Activated CD4-positive, alpha-beta T cell treated with anti-CD3 and anti-CD28 coated beads, Interleukin-2, amount 50 U/mL, for 48 hours (primary cell): ENCODE measurements at places on chromosomes 7 and 10.

- no peak for DNase-seq
Observed at GRCh38 chr7:107953924-107954303, 49.0 kb downstream of the LAMB1 start.

DNA sequence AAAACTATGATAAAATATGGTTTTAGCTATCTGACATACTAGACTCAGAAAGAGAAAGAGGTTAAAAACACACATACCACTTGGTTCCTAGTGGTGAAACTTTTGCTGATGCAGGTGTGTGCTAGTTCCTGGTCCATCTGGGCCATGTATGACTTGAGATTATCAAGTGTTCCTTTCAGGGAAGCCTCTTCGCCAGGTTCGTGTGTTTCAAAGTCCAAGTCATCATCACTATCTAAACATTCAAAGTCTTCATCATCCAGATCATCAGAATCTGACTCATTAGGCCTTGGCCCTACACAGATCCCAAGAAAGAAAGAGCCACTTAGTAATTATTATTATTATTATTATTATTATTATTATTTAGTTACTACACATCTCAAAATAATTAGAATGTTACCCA, 26.4 kb downstream of the NUDT13 start:
- no peak for DNase-seq

DNA sequence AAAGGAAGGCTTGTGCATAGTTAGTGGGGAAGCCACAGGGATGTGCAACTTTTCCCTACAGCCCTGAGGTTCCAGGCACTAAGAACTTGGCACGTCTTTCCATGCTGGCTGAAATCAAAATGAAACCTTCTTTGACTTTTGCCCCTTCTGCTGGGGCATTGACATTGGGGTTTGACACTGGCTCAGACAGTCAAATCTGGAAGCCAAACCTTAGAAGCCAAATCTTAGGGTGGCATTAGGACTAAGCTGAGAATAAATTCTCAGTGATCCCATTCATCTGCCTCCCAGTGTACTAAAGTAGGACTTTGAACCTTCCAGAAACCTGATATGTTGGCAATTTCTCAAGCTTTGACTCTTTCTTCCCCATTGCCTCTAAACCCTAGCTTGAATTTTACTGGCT, 31.3 kb upstream of the INSYN2A start:
- no peak for DNase-seq

DNA sequence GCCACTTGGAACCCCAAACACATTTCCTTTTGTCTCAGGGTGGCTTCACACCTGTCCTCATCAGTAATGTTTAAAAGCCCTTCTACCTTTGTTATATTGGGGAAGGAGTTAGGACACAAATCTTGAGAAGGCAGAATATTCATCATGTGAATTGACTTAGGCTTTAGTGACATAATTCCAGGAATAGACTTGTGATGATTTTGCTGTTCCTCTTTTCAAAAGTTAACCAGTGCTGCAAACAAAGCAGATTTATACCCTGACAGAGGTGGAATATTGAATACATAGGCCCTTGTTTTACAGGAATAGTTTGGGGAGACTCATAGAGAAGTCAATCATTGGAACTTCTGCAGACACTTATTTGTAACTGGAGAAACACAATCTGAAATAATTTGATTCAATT, 27.0 kb downstream of the ZNF786 start:
- DNase-seq: no peak

GRCh38 chr10:113017376-113017775, 67.3 kb downstream of the TCF7L2 start:
- no peak for DNase-seq
